ENCODE measurements at places on chromosomes 7 and 10.

GRCh38 chr10:69334302-69335062, 56.2 kb downstream of the HK1 start:
- ATAC-seq, result no peak

- peak; percentile 75 for ATAC-seq
These were observed 311.7 kb downstream of the GATA3 start for GRCh38 chr10:8365935-8366911.

DNA sequence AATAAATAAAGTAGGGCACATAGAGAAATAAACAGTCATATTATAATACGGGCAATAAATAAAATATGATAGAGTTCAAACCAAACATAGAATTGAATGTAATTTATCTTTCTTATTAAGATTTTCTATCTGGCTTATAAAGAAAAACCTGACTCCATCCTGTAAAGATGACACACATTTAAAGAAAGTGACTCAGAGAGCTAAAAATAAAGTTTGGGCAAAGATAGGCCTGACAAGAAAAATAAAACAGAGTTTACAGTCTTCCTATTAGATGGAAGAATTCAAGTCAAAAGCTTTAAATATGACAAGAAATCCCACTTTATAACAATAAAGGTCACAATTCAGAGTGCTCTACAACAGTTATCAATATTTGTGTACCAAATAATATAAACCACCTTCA, 580.6 kb downstream of the PHTF2 start:
- ATAC-seq, result no peak

- ATAC-seq, result no peak
These were observed 56.5 kb upstream of the WIPF3 start for GRCh38 chr7:29749701-29750321.

DNA sequence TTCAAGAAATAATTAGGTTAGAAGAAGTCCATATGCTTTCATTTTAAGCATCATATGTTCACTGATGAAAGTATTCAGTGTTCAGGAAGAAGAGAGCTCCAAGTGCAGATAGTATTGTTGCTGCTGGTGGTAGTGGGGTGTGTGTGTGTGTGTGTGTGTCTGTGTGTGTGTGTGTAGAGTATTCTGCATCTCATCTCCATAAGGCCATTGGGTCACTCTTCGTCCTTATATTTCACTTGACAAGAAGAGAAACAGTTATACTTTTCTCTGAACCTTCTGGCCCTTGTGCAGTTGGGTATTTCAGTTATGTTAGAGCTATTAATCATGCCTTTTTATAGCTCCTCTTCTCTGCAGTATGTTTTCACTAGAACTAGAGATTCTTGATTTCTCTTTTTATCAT, 26.2 kb downstream of the ADAM22 start:
- ATAC-seq, result no peak

- no peak for ATAC-seq
These were observed 187.0 kb upstream of the SLC26A5 start for GRCh38 chr7:103632972-103633371.

All from esophagus mucosa (tissue), 1 donor.